ENCODE measurements at places on chromosomes 4 and X. TPM values are rescaled to one million over a fixed set of nuclear protein-coding genes. Genes with fewer than 3 reads are reported as not detected.

GRCh38 chr4:77127215-77127614 lies 29.8 kb upstream of the CCNG2 start:
- DNase-seq: no peak

- no peak for DNase-seq
These were observed 57.0 kb downstream of the TRIML1 start for GRCh38 chr4:188196134-188196735.

- DNase-seq: no peak
These were observed 14.9 kb downstream of the PKD2 start for GRCh38 chr4:88022289-88022688.

- no peak for DNase-seq
These were observed 46.4 kb downstream of the MAMLD1 start for GRCh38 chrX:150409486-150409885.

Gene HSFX1
- polyA plus RNA-seq: 0.51 TPM

Gene INPP4B
- 2.2 TPM for polyA plus RNA-seq

Gene FGF13
- 2.6 TPM for polyA plus RNA-seq
